Activated CD8-positive, alpha-beta T cell treated with anti-CD3 and anti-CD28 coated beads, Interleukin-2, amount 10 ng/mL, durations not matched to agents 7 days and 5 days (primary cell): ENCODE measurements at places on chromosomes 13 and 19.

- H3K27me3 ChIP-seq: no peaks in the 10 kb centered on the region
- no peak for DNase-seq
- H3K4me3 ChIP-seq: no peak overlapping the region
- H3K36me3 ChIP-seq: no peaks in the 10 kb centered on the region
- H3K4me1 ChIP-seq: no peaks in the 10 kb centered on the region
These were observed 150.6 kb downstream of the KCTD12 start for GRCh38 chr13:76735641-76736040.

- DNase-seq: peak; percentile 70
- H3K27me3 ChIP-seq: peaks cover 3% of the 10 kb centered on the region
- H3K36me3 ChIP-seq: peaks cover 35% of the 10 kb centered on the region
- H3K4me1 ChIP-seq: peaks cover 39% of the 10 kb centered on the region
- peak overlapping the region; percentile 98 for H3K4me3 ChIP-seq
- H3K27ac ChIP-seq: peak overlapping the region; percentile 97
These were observed 536 bp downstream of the FAM32A start for GRCh38 chr19:16185768-16186123.

GRCh38 chr13:30832377-30832776 lies 73.7 kb upstream of the MEDAG start:
- no peak for DNase-seq
- peaks cover 8% of the 10 kb centered on the region for H3K4me1 ChIP-seq
- peaks cover 5% of the 10 kb centered on the region for H3K27me3 ChIP-seq
- H3K27ac ChIP-seq: no peak overlapping the region

GRCh38 chr19:3687774-3688706 lies 12.2 kb downstream of the PIP5K1C start:
- peak; percentile 61 for DNase-seq
- H3K4me3 ChIP-seq: peak overlapping the region; percentile 45
- no peaks in the 10 kb centered on the region for H3K27me3 ChIP-seq
- peaks cover 23% of the 10 kb centered on the region for H3K36me3 ChIP-seq

DNA sequence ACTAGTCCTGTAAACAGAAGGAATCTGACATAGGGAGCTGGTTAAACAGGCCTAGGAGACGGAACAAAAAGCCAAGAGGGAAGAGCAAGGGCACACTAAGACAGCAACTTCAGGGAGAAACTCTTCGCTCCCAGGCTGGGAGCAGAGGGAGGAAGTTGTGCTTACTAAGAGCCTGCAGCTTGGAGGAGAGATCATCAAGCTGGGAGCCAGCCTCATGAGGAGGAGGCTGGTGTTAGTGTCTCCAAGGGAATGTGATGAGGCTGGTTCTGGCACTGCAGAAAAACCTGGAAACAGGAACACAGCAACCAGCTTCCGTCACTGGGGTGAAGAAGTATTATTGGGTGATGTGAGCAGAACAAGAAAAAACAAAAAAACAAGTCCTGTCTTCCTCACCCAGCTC lies 1027.3 kb downstream of the UQCRFS1 start:
- no peaks in the 10 kb centered on the region for H3K36me3 ChIP-seq
- H3K4me3 ChIP-seq: no peak overlapping the region
- no peaks in the 10 kb centered on the region for H3K4me1 ChIP-seq
- DNase-seq: no peak

DNA sequence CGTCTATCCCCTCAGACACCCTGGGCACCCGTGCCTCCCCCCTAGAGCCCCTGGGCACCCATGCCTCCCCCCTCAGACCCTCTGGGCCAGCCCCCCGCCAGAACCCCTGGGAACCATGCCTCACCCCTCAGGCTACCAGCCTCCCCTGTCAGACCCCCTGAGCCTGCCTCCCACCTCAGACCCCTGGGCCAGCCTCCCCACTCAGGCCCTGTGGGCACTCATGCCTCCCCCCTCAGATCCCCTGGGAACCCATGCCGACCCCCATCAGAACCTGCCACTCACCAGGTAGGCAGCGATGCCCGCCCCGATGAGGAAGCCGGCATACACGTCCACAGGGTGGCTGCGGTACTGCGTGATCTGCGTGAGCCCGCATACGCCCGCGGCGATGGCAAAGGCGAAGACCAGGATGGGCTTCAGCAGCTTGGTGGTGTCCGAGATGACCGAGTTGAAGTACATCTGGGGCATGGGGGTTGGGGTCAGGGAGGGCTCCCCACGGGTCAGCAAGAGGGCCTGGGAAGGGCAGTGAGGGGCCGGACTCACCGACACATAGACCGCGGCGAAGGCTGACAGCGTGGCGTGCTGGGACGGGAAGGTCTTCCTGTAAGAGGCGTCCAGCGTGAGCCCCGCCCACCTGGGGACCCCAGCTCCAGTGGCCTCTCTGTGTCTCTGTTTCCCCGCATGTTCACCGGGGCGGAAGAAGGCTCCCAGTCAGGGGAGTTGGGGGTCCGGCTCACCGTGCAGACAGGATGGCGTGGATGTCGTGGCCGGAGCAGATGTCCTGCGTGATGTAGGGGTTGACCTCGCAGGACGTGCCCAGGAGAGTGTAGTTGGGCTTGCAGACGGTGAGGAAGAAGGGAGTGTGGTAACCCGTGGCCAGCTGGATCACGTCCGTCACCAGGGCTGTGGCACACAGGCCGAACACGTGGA lies 7.3 kb downstream of the PLPPR3 start:
- peak overlapping the region; percentile 15 for H3K4me3 ChIP-seq
- no peaks in the 10 kb centered on the region for H3K27me3 ChIP-seq
- H3K36me3 ChIP-seq: peaks cover 48% of the 10 kb centered on the region
- peak overlapping the region; percentile 72 for H3K27ac ChIP-seq

- DNase-seq: no peak
- no peak overlapping the region for H3K4me3 ChIP-seq
- H3K4me1 ChIP-seq: no peaks in the 10 kb centered on the region
- no peak overlapping the region for H3K27ac ChIP-seq
- H3K36me3 ChIP-seq: no peaks in the 10 kb centered on the region
- H3K27me3 ChIP-seq: peaks cover 4% of the 10 kb centered on the region
These were observed 318.2 kb downstream of the MYO16 start for GRCh38 chr13:108947551-108948030.

DNA sequence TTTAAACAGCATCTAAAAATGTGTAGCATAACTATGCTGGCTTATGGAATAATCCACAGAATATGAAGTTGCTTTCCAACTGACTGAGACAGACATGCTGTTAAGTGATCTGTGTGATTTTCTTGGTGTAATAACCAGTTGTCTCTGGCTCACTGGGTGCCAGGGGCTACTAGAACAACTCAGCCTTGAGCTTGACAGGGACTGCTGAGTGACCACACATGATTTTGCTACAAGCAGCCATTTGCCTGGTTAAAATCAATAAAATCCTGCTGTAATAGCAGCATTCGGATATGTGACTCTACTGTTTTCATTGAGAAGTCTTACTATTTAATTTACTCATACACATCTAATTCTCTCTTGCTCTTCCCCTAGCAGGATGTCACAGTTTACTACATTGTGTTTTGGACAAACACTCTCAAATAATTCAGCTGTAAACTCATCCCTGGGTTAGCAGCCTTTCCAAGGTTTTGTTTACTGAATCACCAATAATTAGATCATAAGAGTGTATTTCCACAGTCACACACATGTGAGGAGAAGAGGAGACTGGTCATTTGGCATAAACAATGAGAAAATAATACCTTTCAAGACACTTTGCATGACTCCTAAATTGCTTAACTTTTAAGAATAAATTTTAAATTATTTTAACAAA lies 426.2 kb downstream of the PCDH9 start:
- H3K27me3 ChIP-seq: no peaks in the 10 kb centered on the region
- H3K4me3 ChIP-seq: no peak overlapping the region
- no peaks in the 10 kb centered on the region for H3K4me1 ChIP-seq

DNA sequence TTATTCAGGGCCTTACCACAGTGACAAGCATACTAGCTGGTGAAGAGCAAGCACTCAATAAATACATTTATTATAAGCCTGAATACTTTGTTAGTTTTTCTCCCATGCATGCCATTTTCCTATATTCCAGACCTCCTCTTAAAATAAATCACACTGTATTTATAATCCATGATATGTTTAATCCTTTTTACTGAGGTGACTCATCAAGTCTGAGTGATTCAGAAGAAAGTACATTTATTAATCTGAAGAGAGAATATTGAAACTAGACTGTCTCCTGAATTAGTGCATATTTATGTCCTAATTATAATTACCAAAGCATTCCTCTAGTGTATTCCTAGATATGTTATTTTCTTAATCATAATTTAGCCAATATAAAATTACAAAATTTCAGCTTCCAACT lies 323.3 kb downstream of the NALCN start:
- no peaks in the 10 kb centered on the region for H3K36me3 ChIP-seq
- DNase-seq: no peak
- no peaks in the 10 kb centered on the region for H3K4me1 ChIP-seq

DNA sequence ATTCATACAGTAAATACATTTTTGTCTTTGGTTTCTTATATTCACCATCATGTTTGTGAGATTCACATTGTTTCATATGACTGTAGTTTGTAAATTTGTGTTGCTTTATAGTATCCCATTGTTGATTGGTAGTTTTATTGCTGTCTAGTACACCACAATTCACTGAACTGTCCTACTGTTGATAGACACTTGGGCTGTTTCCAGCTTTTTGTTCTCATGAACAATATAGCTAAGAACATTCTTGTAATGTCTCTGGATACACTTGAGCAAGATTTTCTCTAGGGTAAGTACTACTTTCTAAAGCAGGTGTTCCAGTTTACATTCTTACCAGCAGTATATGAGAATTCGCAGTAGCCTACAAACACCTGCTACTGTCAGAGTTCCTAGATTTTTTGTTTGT lies 37.8 kb downstream of the SKA3 start:
- peaks cover 26% of the 10 kb centered on the region for H3K36me3 ChIP-seq
- peaks cover 24% of the 10 kb centered on the region for H3K4me1 ChIP-seq
- DNase-seq: no peak
- peaks cover 3% of the 10 kb centered on the region for H3K27me3 ChIP-seq
- peak overlapping the region; percentile 36 for H3K4me3 ChIP-seq
- H3K27ac ChIP-seq: no peak overlapping the region

GRCh38 chr19:38712161-38712748 lies 32.0 kb downstream of the CAPN12 start:
- H3K36me3 ChIP-seq: peaks cover 43% of the 10 kb centered on the region
- no peak overlapping the region for H3K4me3 ChIP-seq

GRCh38 chr19:54902061-54902460 lies 3.9 kb upstream of the NCR1 start:
- peaks cover 11% of the 10 kb centered on the region for H3K27me3 ChIP-seq
- H3K27ac ChIP-seq: no peak overlapping the region
- no peak for DNase-seq
- H3K4me1 ChIP-seq: peaks cover 6% of the 10 kb centered on the region

DNA sequence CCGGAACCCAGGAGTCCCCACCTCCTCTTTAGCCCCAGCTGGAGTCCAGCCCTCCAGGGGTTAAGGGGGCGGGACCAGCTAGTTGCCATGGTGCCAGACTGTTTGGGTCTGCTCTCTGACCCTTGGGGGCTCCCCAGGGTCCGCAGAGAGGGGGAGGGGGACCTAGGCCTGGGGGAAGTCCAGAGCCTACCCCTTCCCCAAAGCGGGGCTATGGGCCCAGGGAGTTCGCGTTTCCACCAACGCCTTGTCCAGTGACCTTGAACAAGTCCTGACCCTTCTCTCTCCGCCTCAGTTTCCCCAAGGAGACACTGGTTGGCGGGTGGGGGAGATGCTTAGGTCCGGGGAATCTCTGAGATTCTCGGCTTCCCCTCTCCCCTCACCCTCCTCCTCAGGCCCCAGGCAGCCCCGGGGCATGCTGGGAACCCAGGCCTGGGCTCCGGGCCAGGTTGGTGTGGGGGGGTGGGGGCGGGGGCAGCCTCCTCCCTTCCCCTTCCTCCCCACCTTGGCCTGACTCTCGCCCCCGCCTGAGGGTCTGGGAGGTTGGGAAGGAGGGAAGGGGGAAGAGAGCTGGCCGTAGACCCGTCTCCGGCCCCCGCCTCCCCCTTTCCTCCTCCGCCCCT lies 2.6 kb upstream of the SPACA6 start:
- H3K27ac ChIP-seq: no peak overlapping the region
- peaks cover 7% of the 10 kb centered on the region for H3K4me1 ChIP-seq
- DNase-seq: peak; percentile 44
- H3K27me3 ChIP-seq: peaks cover 22% of the 10 kb centered on the region
- peak overlapping the region; percentile 51 for H3K4me3 ChIP-seq

- no peak overlapping the region for H3K4me3 ChIP-seq
- no peak for DNase-seq
- H3K27me3 ChIP-seq: no peaks in the 10 kb centered on the region
- no peaks in the 10 kb centered on the region for H3K36me3 ChIP-seq
These were observed 696.3 kb upstream of the SLC10A2 start for GRCh38 chr13:103762523-103762922.

- no peaks in the 10 kb centered on the region for H3K27me3 ChIP-seq
- no peak for DNase-seq
- no peak overlapping the region for H3K27ac ChIP-seq
These were observed 93.3 kb upstream of the SLC15A1 start for GRCh38 chr13:98845742-98846141.

DNA sequence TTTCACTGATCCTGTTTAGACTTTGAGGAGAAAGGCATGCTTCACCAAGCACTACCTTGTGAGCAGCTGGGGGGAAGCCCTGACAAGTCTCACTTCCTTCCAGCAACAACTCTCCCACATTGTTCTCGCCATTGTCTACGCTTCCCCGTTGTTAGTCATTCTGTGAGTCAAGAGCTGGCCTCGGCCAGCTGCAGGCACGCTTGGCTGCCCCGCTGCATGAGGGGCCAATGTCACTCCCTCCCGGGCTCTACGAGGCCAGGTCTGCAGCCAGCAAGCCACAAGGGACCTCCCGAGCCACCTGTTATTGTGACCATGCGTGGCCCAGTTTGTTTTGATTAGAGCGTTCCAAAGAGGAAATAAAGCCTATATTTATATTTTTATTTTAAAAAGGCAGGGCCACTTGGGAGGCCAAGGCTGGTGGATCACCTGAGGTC lies 220.9 kb downstream of the FOXO1 start:
- H3K4me3 ChIP-seq: no peak overlapping the region
- DNase-seq: no peak
- peaks cover 8% of the 10 kb centered on the region for H3K36me3 ChIP-seq
- no peak overlapping the region for H3K27ac ChIP-seq
- H3K27me3 ChIP-seq: no peaks in the 10 kb centered on the region

GRCh38 chr13:28347456-28348371 lies 147.2 kb downstream of the FLT1 start:
- peaks cover 16% of the 10 kb centered on the region for H3K27me3 ChIP-seq
- H3K4me3 ChIP-seq: no peak overlapping the region
- no peak overlapping the region for H3K27ac ChIP-seq
- DNase-seq: peak; percentile 27
- no peaks in the 10 kb centered on the region for H3K36me3 ChIP-seq

- H3K27ac ChIP-seq: no peak overlapping the region
- peaks cover 42% of the 10 kb centered on the region for H3K36me3 ChIP-seq
- peaks cover 51% of the 10 kb centered on the region for H3K4me1 ChIP-seq
- peak overlapping the region; percentile 66 for H3K4me3 ChIP-seq
These were observed 518 bp downstream of the KLF2 start for GRCh38 chr19:16325161-16325527.

GRCh38 chr13:59495299-59495698 lies 668.4 kb downstream of the DIAPH3 start:
- no peaks in the 10 kb centered on the region for H3K27me3 ChIP-seq
- H3K36me3 ChIP-seq: no peaks in the 10 kb centered on the region
- H3K27ac ChIP-seq: no peak overlapping the region
- no peak overlapping the region for H3K4me3 ChIP-seq
- H3K4me1 ChIP-seq: peaks cover 5% of the 10 kb centered on the region
